ENCODE measurements at places on chromosomes 7 and 10. TPM values are rescaled to one million over a fixed set of nuclear protein-coding genes. Genes with fewer than 3 reads are reported as not detected.

Gene OR2A7
- total RNA-seq: 2.2 TPM

Gene C10orf53
- total RNA-seq: not detected

Gene GATAD1
- 28.0 TPM for total RNA-seq

DNA sequence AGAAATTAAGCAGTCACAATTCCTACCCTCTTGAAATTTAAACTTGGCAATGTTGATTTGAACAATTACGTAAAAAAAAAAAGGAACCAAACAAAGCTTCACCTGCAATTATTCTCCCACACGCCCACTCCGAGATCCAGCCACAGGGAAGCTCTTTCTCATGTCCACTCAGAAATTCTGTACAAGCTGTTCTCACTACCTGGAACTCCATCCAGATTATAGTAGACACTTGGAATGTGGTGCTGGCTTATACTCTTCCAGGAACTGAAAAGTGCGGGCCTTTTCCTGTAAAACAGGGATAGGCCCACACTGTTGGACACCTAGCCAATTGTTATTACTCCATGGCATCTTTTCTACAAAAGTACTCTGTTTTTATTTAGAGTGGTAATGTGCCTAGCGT, 20.3 kb upstream of the TOMM7 start:
- H3K4me1 ChIP-seq: peaks cover 2% of the 10 kb centered on the region
- H3K4me3 ChIP-seq: no peak overlapping the region
- no peak overlapping the region for H3K27ac ChIP-seq
- H3K36me3 ChIP-seq: no peaks in the 10 kb centered on the region
- DNase-seq: no peak

Data from activated naive CD8-positive, alpha-beta T cell treated with anti-CD3 and anti-CD28 coated beads, Interleukin-2, amount 10 ng/mL, durations not matched to agents 7 days and 5 days (primary cell).